T-helper 9 cell (primary cell): ENCODE measurements at places on chromosomes 7 and 10.
A peak's percentile ranks its signal among the peaks of the same experiment; 100 is the strongest.

- DNase-seq: peak; percentile 12
Measured at GRCh38 chr10:130300608-130301020, 164.4 kb downstream of the GLRX3 start.

DNA sequence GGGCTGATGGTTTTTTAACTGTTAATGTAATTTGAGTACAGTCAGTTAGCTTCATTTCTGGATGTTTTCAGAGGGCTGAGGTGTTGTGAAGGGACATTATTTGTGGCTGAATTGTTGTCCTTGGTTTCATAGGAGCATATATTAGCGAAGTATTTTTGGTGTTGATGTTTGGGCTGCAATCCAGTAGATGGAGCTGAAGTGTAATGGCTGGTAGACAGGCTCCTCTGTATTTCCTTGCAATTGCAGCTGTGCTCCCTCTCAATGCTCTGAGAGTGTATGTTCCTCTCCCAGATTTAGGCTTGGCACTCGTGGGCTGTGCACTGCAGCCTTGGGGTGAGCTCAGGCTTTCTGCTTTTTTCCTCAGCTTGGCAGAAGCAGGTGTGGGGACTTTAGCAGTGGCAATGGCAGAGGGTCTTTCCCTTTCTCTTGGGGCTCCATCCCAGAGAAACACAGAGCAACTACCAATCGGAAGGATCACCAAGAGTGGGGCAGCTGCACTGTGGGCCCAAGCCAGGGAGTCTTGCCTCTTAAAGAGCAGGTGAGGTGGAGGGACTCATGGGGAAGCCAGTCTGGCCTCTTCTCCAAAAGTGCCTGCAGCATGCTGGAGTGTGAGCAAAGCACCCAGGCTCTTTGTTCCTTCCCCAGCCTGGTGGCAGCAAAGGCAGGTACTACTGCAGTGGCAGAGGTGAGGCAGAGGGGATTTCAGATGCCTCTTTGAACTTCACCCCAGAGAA, 544.4 kb downstream of the SH2D4B start:
- no peak for DNase-seq

GRCh38 chr7:1920266-1920681, 250.2 kb downstream of the ELFN1 start:
- peak; percentile 21 for DNase-seq

- DNase-seq: no peak
Measured at GRCh38 chr7:151597541-151598444, 78.1 kb upstream of the RHEB start.

- DNase-seq: no peak
Measured at GRCh38 chr7:105264707-105265106, 124.0 kb downstream of the SRPK2 start.

- DNase-seq: no peak
Measured at GRCh38 chr10:27512548-27512947, 8.4 kb downstream of the RAB18 start.

DNA sequence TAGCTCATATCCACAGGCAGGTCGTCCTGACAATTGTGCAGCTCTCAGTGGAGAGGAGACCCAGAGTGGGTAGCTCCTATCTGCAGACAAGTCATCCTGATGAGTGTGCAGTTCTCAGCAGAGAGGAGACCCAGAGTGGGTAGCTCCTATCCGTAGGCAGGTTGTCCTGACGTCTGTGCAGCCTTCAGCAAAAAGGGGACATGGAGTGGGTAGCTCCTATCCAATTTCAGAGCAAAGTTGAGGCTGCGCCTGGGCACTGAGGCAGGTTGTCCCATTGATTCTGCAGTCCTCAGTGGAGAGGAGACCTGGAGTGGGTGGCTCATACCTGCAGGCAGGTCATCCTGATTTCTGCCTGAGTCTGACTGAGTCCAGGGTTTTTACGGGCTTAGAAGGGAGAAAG, 111.8 kb downstream of the HPSE2 start:
- DNase-seq: no peak

DNA sequence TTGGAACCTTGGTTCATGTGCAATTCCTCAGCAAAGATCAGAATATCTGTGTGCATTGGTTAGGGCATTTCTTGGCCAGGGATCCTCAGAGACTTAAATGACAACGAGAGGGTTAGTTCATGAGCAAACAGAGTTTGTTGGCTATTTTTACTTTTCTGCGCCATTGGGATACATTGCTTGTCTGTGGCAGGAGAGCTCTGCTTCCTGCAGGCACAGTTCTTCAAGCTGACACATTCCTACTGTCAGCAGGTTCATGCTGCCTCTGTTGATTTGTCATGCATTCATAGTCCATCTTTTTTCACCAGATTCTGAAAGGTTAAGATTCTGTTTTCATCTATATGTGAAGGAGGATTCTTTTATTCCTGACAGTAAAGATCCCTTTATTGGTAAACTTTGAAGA, 139.4 kb downstream of the TMEM178B start:
- DNase-seq: no peak

DNA sequence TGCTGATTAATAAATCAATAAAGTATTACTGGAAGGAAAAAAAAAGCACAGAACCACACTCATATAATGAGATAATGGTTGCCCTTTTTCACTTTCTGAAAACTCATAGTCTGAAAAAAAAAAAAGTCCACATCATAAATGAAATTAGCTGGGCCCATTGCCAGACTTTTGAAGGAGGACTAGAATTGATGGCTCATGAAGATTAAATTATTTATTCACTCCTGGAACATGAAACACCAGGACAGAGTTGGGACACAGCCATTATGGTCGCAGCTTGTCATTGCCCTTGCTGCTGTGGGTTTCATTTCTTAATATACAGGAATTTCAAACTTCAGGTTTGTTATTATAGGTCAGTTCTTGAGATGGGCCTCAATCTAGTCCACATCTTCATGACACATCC, 91.9 kb downstream of the CNTNAP2 start:
- no peak for DNase-seq

- no peak for DNase-seq
Measured at GRCh38 chr7:3005257-3005656, 38.4 kb downstream of the CARD11 start.

GRCh38 chr10:38007991-38008390, 2.5 kb upstream of the ZNF33A start:
- no peak for DNase-seq

GRCh38 chr7:22486597-22486996, 13.4 kb downstream of the STEAP1B start:
- DNase-seq: no peak

GRCh38 chr7:25382869-25383268, 154.6 kb upstream of the NPVF start:
- no peak for DNase-seq

GRCh38 chr10:19775296-19775695, 40.9 kb upstream of the PLXDC2 start:
- DNase-seq: no peak

DNA sequence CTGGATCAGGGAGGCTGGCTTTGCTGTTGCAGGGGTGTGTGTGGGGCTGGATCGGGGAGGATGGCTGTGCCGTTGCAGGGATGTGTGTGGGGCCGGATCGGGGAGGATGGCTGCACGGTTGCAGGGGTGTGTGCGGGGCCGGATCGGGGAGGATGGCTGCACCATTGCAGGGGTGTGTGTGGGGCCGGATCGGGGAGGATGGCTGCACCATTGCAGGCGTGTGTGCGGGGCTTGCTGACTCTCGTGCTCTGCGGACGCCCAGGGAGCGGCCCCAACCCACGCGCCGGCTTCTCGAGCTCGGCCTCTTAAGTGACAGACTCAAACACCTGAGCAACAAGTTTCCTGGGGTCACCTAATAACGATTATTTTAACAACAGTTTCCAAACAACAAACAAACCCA, 518.2 kb downstream of the DNAJB6 start:
- no peak for DNase-seq

DNA sequence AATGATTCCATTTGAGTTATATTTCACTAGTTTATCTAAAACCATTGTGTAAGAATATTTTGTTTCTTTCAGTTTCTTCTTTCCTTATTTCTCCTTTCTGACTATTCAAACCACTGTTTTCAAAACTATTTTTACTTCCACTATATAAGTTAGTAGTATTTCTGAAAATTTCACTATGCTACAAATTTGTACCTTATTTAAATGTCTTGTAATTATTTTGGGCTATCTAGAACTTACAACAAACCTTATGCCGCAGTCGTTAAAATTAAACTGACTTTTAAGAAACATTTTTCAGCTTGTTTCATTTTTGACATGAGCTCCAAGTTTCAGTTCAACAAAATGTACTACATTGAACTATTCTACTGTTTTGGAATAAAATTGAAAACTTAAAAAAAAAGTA, 1.8 kb downstream of the TFEC start:
- no peak for DNase-seq

- DNase-seq: no peak
Measured at GRCh38 chr7:81573128-81573527, 196.7 kb downstream of the HGF start.

DNA sequence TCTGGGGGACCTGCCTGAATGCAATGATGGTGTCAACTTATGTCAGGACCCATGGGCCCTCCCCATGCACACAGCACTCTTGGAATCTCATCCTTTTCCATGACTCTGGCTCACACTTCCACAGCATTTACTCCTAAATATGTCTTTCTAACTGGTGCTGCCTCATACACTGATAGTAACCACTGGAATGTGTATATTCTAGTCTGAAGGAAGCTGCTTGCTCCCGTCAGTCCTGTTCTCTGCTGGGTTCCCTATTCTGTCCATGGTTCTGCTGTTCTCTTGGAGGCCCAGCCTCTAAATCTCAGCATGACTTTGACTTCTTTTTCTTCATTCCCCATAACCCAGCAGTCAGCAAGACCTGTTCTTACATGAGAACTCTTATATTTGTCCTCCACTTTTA, 1055.1 kb downstream of the KCNMA1 start:
- DNase-seq: no peak

- no peak for DNase-seq
Measured at GRCh38 chr10:63703740-63704345, 182.6 kb downstream of the REEP3 start.

GRCh38 chr10:44925224-44925623, 14.1 kb downstream of the TMEM72 start:
- no peak for DNase-seq

DNA sequence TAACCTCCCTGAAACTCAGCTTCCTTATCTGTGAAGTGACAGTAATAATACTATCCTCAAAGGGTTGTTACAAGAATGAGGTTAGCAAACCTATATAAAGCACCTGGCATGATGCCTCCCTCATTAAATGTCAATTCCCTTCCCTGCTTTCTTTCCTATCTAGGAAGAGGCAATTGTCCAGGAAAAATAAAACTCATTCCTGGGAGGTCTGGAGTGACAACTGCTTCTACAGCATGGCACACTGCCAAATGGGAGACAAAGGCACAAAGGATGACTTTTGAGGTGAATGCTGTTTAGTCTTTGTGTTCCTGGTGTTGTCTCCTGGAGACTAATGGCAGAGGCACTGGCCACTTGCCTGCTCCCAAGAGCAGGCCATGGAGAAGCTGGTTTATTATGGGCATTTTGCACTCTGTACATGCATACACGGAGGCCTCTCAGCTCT, 32.2 kb upstream of the PDE1C start:
- no peak for DNase-seq

DNA sequence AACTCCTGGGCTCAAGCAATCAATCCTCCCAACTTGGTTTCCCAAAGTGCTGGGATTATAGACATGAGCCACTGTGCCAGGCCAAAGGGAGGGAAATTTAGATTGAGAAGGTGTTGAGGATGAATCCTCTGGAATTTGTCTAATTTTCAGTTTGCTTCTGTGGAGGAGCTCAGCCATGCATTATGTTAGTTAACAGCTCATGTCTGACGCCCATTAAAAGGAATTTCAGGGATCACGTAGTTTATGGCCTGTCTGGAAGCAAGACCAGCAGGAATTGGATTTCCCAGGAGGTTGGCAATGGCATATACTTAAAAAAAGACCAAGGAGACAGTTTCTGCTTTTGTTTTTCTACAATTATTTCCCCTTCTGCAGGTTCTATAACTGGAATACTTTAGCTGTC, 165.7 kb downstream of the OTUD1 start:
- DNase-seq: no peak

DNA sequence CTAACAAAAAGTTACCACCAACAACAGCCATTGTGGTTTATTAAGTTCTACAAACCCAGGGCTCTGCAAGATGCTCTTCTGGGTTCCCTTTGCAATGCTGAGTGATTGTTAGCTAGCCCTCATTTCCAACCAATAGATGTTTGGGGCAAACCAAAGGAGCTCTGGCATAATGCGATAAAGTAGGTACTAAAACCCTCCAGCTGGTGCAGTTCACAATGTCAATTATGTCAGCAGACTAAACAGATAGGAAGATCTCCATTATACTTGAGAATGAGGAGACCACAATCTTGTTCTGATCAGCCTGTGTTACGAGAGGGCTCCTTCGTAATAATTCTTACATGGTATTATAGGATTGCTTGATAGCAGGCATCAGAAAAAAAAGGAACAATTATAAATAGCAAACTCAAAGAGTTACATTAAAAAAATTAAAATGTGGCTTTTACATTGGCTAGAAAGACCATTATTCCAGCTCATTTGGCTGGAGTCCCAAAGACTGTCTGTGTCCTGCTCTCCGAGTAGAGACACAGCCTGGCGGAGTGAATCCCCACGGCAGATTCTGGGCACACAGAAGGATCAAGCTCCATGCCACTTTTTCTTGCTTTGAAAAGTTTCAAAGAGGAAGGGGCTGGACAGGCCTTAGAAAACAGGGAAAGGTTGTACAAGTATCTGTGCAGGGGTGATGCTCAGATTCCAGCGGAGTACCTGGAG, 93.8 kb downstream of the ZRANB1 start:
- no peak for DNase-seq

GRCh38 chr10:72250666-72251065, 23.1 kb upstream of the DDIT4 start:
- no peak for DNase-seq

DNA sequence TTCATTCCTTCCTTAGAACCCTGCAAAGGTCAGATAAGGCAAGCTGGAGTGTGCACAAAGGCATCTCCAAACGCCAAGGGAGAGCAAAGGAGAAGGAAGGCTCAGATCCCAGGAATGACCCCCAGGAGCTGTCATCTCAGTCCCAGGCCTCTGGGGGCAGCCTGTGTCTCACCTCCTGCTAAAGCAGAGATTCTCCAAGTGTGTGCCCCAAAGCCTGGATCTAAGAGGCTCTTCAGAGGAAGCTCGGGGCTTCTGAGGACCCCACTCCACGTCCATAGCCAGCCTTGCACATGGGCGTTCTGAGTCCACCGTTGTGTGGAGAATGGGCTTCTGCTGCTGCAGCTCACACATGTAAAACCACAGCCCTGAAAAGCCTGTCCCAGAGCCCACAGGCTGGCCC, 5.1 kb upstream of the GRID1 start:
- DNase-seq: no peak

DNA sequence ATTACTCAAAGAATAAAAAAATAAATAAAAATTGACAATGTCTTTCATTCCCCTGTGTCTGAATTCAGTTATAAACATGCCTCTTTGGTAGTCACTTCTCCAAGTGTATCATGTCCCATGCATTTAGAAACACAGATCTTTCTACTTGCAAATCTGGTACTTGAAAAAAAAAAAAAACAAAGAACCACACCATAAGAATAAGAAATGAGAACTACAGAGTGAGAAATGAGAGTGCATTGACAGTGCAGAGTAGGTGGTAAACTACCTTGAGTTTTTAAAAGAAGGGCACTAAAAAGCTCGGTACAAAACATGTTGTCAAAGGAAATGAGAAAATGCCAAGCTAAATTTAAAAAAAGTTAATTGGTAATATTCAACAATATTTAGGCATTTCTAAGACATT, 123.0 kb downstream of the GPR85 start:
- no peak for DNase-seq

- DNase-seq: no peak
Measured at GRCh38 chr10:111142092-111142768, 65.4 kb downstream of the ADRA2A start.
